Spleen (tissue), 13 donors: ENCODE measurements at places on chromosomes 1 and 21.

- H3K27ac ChIP-seq, result no peak overlapping the region
- no peaks in the 10 kb centered on the region for H3K27me3 ChIP-seq
- no peaks in the 10 kb centered on the region for H3K4me1 ChIP-seq
- H3K36me3 ChIP-seq, result no peaks in the 10 kb centered on the region
Measured at GRCh38 chr1:208534979-208535378, 290.8 kb upstream of the PLXNA2 start.

DNA sequence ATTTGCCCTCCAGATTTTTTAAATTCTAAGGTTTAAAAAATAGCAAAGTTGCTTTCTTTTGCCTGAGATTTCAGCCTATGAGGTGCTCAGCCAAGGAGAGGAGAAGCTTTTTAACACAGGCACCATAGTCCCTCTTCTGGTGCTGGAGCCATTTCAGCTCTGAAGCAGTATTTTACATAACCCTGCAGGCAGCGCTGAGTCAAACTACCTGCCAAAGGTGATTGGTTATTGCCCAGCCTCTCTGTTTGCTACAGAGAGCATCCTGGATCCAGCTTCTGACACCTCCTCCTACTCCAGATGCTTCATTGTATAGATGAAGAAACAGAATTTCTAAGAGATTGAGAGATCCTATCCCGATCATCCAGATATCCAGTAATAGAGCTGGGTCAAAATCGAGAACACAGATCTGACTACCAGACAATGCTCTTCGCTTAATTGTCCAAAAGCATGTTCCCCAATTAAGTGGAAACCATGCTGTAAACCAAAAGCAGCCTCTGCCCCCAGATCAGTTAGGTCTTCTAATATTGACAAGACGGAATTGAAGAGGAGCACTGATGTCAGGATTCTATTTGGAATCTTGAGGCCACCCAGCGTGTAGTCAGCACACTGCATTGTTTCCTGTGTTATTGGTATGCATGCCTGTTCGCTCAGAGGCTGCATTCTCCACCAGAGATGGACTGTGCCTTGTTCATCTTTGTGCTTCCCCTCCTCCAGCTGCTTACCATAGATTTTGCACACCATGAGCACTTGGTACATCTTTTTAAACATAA, 22.1 kb downstream of the RGS8 start:
- no peak overlapping the region for H3K4me3 ChIP-seq
- no peaks in the 10 kb centered on the region for H3K36me3 ChIP-seq
- H3K27ac ChIP-seq, result no peak overlapping the region
- no peaks in the 10 kb centered on the region for H3K27me3 ChIP-seq
- H3K4me1 ChIP-seq, result no peaks in the 10 kb centered on the region

GRCh38 chr1:117312453-117313138, 54.7 kb upstream of the MAN1A2 start:
- H3K4me3 ChIP-seq, result no peak overlapping the region
- H3K27ac ChIP-seq, result no peak overlapping the region
- no peak for DNase-seq
- no peaks in the 10 kb centered on the region for H3K27me3 ChIP-seq
- H3K4me1 ChIP-seq, result no peaks in the 10 kb centered on the region
- no peaks in the 10 kb centered on the region for H3K36me3 ChIP-seq

GRCh38 chr1:160066829-160067745, 2.9 kb downstream of the KCNJ10 start:
- H3K36me3 ChIP-seq, result no peaks in the 10 kb centered on the region
- peaks cover 18% of the 10 kb centered on the region for H3K27me3 ChIP-seq
- H3K4me1 ChIP-seq, result peaks cover 30% of the 10 kb centered on the region
- no peak for DNase-seq

DNA sequence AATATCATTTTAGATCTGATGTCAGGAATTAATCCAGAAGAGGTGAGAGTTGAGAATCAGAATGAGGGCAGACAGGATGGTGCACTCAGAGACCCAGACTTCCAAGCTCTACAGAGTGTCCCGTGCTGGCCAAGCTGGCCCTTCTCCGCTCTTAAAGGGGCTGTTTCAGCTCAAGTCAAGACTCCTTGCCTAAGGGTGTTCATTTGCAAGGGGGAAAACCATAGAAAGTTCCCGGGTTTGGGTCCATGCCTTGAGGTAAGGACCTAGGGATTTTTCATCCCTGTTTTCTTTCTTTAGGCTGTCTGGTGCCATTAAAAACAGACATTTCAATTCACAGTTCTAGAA, 47.5 kb downstream of the EDN2 start:
- DNase-seq, result no peak
- peaks cover 24% of the 10 kb centered on the region for H3K4me1 ChIP-seq
- no peaks in the 10 kb centered on the region for H3K27me3 ChIP-seq
- no peak overlapping the region for H3K4me3 ChIP-seq
- H3K27ac ChIP-seq, result no peak overlapping the region
- no peaks in the 10 kb centered on the region for H3K36me3 ChIP-seq

- no peak overlapping the region for H3K27ac ChIP-seq
- H3K4me3 ChIP-seq, result no peak overlapping the region
- no peaks in the 10 kb centered on the region for H3K36me3 ChIP-seq
- DNase-seq, result no peak
- peaks cover 4% of the 10 kb centered on the region for H3K4me1 ChIP-seq
Measured at GRCh38 chr1:214518361-214518760, 33.0 kb downstream of the PTPN14 start.

- H3K36me3 ChIP-seq, result no peaks in the 10 kb centered on the region
- H3K27ac ChIP-seq, result peak overlapping the region; percentile 39
- H3K4me1 ChIP-seq, result peaks cover 36% of the 10 kb centered on the region
- H3K27me3 ChIP-seq, result no peaks in the 10 kb centered on the region
- H3K4me3 ChIP-seq, result no peak overlapping the region
Measured at GRCh38 chr1:44034976-44035716, 3.9 kb upstream of the SLC6A9 start.

- peaks cover 12% of the 10 kb centered on the region for H3K36me3 ChIP-seq
- DNase-seq, result no peak
- no peaks in the 10 kb centered on the region for H3K27me3 ChIP-seq
Measured at GRCh38 chr1:41629571-41629970, 145.1 kb upstream of the EDN2 start.

DNA sequence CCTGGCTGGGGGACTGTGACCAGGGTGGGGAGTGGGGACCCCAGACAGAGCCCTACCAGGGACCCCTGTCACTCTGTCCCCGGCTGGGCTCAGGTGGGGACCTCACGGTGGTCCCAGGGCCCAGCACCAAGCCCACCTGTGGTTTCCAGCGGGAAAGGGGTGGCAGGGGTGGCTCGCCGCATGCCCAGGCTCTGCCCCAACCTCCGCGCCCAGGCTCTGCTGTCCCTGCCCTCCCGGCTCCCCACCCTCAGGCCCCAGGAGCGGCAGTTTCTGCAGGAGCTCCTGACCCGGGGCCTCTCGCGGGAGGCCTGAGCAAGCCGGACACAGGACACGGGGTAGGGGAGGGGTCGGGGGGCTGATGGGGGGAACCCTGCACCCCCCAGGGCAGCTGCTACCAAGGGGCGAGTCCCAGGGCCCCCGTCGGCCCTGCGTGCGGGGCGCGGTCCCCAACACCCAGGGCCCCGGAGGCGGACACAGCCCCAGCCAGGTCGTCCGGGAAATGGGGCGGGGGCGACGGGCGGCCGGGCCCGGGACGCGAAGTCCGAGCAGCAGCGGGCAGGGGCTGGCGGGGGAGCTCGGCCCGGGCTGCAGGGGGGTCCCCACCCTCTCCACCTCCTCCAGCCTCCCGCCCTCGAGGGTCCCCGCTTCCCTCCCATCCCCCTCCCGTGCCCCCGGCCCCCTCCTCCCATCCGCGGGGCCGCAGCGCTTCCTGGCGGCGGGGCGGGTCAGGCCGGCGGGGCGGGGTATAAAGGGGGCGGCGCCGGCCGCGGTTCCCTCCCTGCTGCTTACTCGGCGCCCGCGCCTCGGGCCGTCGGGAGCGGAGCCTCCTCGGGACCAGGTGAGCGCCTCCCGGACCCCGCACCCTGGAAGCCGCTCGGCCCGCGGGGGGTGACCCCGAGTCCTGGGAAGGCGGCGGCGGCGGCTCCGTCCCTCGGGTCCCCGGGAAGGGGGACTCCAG, at the start of gene COL6A2:
Gene COL6A2 (plus strand): TSS at position 777 of the 958 bp plus-strand sequence.
- peak within 1 kb of the TSS; percentile 85 for H3K27ac ChIP-seq
- H3K4me3 ChIP-seq, result peak within 1 kb of the TSS; percentile 80
- peaks cover 5% of the 10 kb centered on the region for H3K4me1 ChIP-seq

DNA sequence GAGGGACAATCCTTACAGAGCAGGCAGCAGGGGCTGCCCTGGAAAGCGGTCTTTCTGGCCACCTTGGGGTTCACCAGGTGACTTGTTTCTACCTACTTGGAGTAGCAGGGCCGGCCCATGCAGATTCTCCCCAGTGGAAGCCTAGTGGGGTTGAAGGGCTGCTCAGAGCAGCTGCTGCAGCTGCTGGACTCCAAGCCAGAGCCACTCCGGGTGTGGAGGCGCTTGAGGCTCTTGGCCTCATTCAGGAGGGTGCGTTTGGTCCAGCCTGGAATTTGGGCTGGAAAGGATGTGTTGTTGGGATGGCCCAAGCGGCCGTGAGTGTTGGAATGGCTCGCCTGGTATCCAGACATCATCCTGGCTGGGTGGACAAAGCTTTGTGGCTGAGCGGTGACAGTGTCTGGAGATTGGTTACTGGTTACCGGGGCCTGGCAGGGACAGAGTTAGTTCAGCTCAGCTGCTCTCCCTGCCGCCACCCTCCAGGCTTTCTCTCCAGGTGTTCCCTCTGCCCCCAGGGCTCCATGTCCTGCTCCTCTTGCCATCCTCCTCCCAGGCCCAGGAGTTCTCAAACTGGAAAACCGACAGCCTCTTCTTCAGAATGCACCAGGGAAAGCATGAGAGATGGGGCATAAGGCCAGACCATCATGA, 14.2 kb upstream of the HSPG2 start:
- no peak overlapping the region for H3K4me3 ChIP-seq
- DNase-seq, result no peak
- H3K4me1 ChIP-seq, result peaks cover 7% of the 10 kb centered on the region
- no peaks in the 10 kb centered on the region for H3K27me3 ChIP-seq
- no peak overlapping the region for H3K27ac ChIP-seq
- no peaks in the 10 kb centered on the region for H3K36me3 ChIP-seq

DNA sequence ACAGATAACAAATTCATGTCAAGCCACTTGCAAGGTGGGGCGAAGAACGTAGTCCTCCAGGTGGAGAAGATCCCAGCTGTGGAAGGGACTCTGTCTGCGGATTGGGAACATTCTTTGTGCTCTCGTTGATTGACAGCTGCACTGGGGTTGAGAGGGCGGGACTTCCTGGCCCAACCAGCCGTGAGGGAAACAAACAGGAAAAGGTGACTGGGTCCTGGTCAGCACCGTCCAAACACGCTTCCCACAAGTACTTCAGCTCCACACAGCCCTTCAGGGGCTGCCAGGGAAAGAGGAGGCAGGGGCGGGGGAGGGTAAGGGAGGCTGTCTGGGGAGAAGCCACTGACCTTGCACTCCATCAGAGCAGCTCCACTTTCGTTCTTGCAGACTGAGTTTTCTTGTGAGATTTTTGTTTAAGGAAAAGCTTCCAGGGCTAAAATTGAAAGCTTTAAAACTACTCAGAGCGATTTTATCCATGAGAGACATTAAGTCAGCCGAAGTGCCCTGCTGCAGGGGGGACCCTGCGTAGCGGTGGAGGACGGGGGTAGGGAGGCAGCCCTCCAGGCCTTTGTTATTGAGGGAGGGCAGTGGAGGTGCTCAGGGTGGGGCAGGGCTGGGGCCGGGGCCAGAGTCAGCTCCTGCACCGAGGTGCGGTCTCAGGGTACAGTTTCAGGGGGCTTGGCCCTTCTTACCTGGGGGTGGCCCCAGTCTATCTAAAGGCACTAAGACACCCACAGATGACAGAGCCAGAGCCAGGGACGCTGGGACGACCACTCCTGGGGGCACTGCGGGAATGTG, 21.6 kb upstream of the STUM start:
- peaks cover 4% of the 10 kb centered on the region for H3K27me3 ChIP-seq
- H3K27ac ChIP-seq, result no peak overlapping the region
- no peak overlapping the region for H3K4me3 ChIP-seq
- H3K36me3 ChIP-seq, result no peaks in the 10 kb centered on the region

- DNase-seq, result no peak
- no peaks in the 10 kb centered on the region for H3K4me1 ChIP-seq
- no peaks in the 10 kb centered on the region for H3K36me3 ChIP-seq
- no peak overlapping the region for H3K4me3 ChIP-seq
Measured at GRCh38 chr1:50774759-50775351, 185.2 kb downstream of the FAF1 start.

DNA sequence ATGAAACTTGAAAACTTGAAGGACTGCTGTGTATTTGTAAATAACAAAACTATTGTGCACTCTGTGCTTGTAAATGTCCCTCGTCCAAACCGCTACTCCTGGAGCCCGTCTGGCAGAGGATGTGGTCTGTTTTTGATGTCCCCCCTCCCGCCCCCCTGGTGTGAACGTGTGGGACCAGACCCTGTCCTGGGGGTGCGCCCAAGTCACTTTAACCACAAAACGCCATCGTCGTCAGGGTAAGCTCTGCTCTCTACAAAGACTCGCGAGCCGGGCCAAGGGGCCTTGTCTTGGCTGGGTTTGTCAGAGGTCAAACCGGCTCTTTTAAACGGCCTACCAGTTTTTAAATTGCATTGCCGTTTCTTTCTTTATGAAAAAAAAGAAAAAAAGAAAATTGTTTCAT, 87.4 kb upstream of the TMEM51 start:
- no peak overlapping the region for H3K27ac ChIP-seq
- no peak for DNase-seq
- H3K4me3 ChIP-seq, result no peak overlapping the region
- H3K27me3 ChIP-seq, result no peaks in the 10 kb centered on the region
- H3K36me3 ChIP-seq, result peaks cover 28% of the 10 kb centered on the region
- H3K4me1 ChIP-seq, result no peaks in the 10 kb centered on the region

DNA sequence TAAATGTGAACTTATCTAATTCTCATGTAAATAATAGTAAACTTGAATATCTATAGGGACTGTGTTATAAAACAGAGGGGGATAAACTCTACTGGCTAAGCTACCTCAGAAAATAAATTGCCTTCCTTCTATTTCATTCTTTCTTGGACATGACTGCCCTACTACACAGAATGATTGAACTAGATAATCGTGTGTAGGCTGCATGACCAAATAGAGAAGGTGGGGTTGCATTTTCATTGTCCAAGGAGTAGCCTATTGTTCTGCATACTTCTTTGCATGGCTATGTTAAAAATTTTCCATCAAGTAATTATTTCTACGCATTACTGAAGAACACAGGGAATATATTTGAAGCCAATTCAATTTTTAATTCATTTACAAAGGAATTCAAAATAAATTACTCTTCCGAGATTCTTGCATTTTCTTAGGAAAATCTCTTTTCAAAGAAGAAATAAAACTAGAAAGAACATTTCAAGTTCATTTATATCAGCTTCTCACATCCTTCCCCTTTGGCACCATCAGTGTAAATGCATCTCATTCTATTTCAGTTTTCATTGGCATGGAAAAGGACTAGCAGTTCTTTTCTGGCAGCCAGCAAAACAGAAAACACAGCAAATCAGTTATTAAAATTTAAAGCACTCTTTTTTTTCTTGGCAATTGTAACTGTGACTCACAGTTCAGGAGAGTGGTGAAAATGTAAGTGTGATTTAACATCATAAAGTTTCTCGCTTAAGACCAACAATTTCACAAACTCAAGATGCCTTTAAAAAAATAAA, 714.7 kb downstream of the NCAM2 start:
- H3K4me1 ChIP-seq, result no peaks in the 10 kb centered on the region
- no peak overlapping the region for H3K27ac ChIP-seq
- no peaks in the 10 kb centered on the region for H3K36me3 ChIP-seq
- DNase-seq, result no peak
- H3K4me3 ChIP-seq, result no peak overlapping the region
- no peaks in the 10 kb centered on the region for H3K27me3 ChIP-seq

GRCh38 chr1:192549937-192550336, 25.6 kb upstream of the RGS1 start:
- no peak overlapping the region for H3K4me3 ChIP-seq
- no peaks in the 10 kb centered on the region for H3K27me3 ChIP-seq
- no peaks in the 10 kb centered on the region for H3K36me3 ChIP-seq
- no peak overlapping the region for H3K27ac ChIP-seq
- DNase-seq, result no peak
- peaks cover 5% of the 10 kb centered on the region for H3K4me1 ChIP-seq

GRCh38 chr1:110130113-110130591, 17.9 kb downstream of the UBL4B start:
- no peak overlapping the region for H3K4me3 ChIP-seq
- peak; percentile 49 for DNase-seq
- H3K27ac ChIP-seq, result no peak overlapping the region
- H3K36me3 ChIP-seq, result no peaks in the 10 kb centered on the region
